Caki2 (cell line): ENCODE measurements at places on chromosomes 3 and 15. TPM values are rescaled to one million over a fixed set of nuclear protein-coding genes. Genes with fewer than 3 reads are reported as not detected.

DNA sequence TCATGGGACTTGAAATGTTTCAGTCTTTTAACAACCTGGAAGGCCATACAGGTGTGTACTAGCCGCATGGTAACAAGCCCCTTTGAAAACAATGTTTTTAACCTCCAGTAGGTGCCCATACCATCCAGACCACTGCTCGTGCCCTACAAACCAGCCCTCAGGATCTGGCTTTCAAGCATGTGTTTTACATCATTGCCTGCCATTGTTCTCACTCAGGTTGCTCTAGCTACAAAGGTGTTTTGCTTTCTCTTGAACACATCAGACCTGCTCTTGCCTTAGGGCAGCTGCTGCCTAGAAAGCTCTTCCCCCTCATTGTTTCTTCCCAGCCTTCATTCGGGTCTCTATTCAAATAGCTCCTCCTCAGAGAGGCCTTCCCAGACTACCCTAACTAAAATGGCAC is 32.3 kb upstream of the MAP3K13 start:
- DNase-seq, result no peak

DNA sequence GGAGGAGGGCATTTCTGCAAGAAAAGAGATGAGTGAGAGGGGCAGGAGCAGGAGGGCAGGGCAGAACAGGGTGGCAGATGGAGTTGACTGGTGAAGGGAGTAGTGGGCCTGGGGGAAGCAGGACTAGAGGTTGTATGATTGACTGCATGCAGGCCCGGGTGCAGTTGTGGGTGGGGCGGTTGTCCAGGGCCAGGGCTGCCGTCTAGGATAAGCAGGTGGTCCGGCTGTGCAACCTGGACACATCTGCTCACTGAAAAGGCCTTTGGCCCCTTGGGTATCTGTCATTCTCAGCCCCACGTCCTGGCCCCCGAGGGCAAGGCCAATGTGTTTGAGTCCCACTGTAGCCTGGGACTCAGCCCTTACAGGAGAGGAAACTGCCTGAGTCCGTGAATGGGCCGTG is 25.4 kb downstream of the ALS2CL start:
- no peak for DNase-seq

DNA sequence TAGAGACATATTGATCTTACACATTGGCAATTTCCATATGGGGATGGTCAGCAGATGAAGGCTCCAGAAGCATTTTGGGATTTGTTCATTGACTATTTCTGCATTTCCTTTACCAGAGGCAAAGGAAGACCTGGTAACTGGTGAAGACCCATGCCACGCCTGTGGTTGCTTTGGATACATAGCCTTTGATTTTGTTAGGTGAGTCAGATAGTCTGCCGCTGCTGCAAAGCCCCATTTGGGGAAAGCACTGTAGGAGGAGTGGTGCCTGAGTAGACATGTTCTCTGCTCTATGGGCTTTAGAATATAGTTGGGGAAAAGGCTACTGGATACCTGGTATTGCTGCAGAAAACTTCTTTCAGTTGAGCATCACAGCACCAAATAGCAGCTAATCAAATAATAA is 56.8 kb downstream of the TFG start:
- no peak for DNase-seq

DNA sequence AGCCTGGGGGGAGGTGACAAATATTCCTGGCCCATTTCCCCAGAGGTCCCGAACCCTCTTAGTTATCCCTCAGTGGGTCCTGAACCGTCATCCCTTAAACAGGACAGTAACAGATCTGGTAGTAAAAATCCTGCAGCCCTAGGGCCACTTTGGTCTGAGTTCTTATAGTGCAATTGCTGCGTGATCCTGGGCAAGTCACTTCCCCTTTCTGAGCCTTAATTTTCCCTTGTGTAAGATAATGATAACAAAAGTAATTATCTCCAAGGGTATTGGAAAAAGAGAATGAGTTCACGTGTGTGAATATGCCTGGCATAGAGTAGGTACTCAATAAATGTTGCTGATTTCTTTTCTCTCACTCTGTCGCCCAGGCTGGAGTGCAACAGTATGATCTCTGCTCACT is 2.9 kb upstream of the JAGN1 start:
- no peak for DNase-seq

DNA sequence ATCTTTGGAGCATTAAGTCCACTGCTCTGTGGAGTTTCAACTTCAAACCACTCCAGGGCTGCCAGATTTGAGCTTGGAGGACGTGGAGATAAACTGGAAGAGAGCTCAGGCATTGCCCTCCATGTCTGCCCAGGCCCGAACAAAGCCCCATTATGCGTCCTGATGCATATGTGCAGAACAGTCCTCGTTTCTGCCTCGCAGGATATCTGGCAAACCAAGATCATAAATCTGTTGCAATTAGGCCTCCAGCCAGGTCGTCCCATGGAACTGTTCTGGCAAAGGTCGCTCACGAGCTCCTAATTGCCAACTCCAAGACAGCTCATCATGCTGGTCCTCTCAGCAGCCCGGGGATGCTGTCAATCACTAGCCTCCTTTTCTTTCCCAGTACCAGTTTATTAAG is 91.2 kb downstream of the SEMA5B start:
- no peak for DNase-seq

DNA sequence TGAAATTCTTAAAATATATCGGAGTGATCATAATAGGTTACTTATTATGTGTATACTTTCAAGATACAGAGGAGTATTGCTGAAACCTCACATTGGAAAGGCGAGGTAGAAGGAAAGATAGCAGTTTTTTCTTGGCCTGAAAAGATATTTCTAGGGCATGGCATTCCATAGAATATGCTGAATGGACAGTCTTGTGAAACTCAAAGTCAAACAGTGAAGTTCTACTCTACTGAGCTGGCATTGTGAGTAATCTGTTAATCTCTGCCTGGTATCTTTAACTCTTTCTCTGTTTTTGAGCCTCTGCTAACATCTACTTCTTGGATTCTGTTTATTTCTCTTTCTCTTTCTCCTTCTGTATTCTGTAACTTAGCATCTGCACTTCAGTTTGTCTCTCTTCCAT is 176.3 kb upstream of the ZBTB20 start:
- DNase-seq, result no peak

DNA sequence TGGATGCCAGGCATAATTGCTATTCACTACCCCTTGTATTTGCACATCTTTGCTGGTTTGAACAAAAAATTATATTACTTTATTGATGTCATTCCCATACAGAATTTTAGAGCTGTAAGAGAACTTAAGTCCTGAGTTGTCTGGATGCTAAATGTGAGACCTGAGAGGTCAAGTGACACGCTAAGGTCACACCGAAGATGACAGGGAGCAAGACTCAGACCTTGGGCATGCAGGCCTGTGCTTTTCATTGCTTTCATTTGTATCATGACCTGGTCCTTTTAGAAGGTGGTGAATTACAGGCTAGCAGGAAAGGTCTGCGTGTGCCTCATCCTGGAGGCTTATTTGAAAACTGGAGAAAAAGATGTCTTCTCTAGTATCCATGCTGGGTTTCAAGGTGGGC is 312.0 kb upstream of the RASGRP1 start:
- DNase-seq, result no peak

DNA sequence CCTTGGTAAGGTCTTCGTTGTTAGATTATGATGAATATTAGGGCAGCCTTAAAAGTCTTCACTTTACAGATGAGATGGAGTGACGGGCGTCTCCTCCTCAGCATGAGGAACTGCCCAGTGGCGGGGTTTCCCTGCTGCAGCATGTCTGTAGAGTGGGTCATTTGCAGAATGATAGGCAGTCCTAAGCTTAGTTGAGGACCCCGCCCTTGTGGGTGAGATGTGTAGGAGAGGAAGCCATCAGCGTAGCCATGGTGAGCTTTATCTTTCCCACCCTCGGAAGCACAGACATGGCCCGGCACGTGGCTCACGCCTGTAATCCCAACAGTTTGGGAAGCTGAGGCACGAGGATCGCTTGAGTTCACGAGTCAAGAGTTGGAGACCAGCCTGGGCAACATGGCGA is 877 bp downstream of the NIT2 start:
- DNase-seq, result peak; percentile 19

DNA sequence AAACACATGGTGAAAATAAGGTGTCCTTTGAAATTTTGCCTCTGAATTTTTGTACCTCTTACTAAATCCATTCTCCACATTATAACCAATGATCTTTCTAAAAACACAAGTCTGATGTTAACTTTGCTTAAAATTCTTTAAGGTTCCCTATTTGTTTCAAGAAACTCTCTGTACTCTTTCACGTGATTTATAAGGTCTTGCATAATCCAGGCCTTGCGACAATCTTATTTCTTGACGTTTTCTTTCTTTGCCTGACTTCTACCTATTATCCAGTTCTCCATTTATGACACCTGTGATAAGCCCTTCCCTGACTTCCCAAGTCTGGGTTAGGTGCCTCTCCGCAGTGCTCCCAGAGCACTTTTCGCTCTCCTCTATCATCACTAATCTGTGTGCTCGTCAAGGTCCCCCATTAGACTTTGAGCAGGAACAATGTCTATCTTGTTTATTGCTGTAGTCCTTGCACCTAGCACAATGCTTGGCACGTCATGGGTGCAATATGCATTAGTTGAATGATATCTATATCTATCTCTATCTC is 24.3 kb upstream of the KPNA1 start:
- DNase-seq, result no peak

GRCh38 chr3:124107104-124107890 is 115.4 kb upstream of the ROPN1 start:
- no peak for DNase-seq

GRCh38 chr15:98909968-98910885 is 97.4 kb downstream of the PGPEP1L start:
- no peak for DNase-seq

- peak; percentile 35 for DNase-seq
These were observed 542.9 kb downstream of the FHIT start for GRCh38 chr3:60708191-60708975.

- DNase-seq, result no peak
These were observed 151.5 kb downstream of the GOLGA6L4 start for GRCh38 chr15:84387086-84387485.

Gene UPK1B
- 31.7 and 44.0 TPM in 2 replicates for total RNA-seq

Gene CALML4
- 0.27 and 1.8 TPM in 2 replicates for total RNA-seq

Gene NR1I2
- not detected in 2 replicates for total RNA-seq

Gene AADACL2
- total RNA-seq, result not detected in 2 replicates

Gene AP3B2
- 5.3 and 6.7 TPM in 2 replicates for total RNA-seq

Gene RABL3
- total RNA-seq, result 3.8 and 8.1 TPM in 2 replicates

Gene MKRN3
- total RNA-seq, result not detected in 2 replicates

Gene APOD
- total RNA-seq, result not detected in 2 replicates

Gene P2RY13
- total RNA-seq, result not detected in 2 replicates

Gene CCR8
- not detected in 2 replicates for total RNA-seq

Gene C3orf49
- total RNA-seq, result not detected in 2 replicates
